ENCODE measurements at places on chromosomes 12 and 14.

DNA sequence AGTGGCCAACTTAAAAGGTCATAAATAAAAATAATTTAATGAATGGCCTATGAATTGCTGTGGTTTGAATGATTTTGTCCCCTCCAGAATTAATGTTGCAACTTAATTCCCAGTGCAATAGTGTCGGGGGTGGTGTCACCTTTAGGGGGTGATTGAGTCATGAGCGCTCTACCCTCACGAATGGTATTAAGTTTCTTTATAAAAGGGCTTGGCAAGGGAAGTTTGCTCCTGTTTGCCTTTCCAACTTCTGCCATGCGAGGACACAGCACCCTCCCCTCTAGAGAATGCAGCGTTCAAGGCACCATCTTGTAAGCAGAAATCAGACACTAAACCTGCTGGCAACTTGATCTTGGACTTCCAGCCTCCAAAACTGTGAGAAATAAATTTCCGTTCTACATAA lies 253.3 kb downstream of the ATXN7L3B start:
- DNase-seq, result no peak

GRCh38 chr12:83113945-83114344 lies 427.2 kb downstream of the TMTC2 start:
- DNase-seq, result no peak

DNA sequence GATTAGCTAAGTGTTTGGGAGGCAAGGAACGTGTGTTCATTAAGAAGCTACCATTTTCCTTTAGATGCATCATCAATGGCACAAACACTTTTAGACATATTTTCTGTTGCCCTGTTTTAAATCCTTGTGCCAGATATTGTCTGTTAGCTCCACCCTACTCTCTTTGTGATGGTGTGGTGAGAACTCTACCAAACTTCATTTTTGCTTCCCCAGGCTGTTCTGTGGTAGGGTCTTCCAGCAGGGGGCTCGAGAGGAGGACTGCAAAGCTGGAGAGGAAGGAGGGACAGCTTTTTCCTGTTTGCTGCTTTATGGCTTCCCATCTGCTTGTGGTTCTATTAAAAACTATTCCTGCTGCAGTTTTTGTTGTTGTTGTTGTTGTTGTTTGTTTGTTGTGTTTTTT lies 23.8 kb upstream of the STRAP start:
- no peak for DNase-seq

GRCh38 chr12:87670448-87670847 lies 358.8 kb downstream of the C12orf50 start:
- no peak for DNase-seq

DNA sequence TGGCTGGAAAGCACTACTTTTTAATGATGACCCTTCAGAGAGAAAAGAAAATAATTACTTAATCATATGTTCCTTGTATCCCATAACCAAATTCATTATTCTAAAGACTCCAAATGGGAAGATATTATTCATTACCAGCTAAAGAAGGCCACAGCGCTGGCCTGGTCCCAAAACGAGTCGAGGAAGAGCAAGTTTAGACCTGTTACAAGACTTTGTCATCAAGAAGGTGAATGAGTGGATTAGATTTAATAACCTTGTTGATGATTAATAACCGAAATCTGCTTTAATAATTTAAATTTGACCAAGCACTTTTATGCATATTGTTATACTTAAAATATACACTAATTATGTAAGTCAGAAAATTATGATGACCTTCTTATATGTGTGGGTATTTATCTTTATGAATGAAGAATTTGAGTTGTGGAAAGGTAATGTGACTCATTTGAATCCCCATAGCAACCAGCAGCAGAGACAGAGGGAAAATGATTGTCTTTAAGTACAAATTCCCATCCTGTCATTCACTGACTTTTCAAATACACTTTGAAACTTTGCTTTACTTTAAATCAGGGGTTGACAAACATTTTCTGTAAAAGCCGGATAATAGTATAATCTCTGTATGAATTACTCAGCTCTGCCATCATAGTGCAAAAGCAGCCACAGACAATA lies 200.3 kb upstream of the NPAS3 start:
- no peak for DNase-seq

DNA sequence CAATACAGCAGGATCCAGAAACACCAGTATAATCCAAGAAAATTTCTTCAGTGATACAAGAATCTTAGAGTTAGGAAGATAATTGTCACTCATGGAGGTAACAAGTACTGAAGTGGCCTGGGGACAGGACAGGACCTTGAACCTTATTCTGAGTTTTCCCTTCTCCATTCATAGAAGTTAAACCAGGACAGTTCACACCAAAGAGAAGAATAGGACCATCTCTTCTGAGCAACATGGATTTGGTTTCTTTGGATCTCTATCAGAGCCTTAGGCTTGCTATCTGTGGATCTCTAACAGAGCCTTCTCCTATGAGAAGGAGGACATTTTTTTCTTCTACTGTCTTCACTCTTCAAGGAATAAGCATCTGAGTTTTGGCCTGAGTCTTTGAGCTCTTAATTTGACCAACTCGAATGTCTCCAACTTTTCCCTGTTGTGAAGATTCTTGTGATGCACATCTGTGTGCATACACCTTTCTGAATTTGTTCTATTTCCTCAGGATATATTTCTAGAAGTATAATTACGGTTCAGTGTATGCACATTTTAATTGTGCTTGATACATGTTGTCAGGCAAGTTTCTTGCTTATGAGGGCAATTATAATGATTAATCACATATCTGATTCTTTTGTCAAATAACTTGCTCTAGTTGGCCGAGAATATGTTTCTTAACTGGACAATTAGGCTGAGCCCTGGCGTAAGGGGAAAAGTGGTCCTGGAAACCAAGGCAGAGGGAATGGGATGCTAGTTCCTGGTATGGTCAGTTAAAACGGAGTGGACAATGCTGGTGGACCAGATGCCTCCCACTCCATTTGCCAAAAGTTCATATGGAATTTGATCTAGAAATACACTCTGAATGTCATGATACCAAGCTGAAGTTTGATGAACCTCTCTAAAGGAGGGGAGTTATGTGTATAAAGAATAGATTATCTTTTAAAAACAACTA lies 6.6 kb downstream of the KRT6A start:
- no peak for DNase-seq

- peak; percentile 14 for DNase-seq
Measured at GRCh38 chr14:77306851-77307496, 13.7 kb downstream of the POMT2 start.
